ENCODE measurements at places on chromosomes 12 and 14.

- DNase-seq = no peak
Measured at GRCh38 chr14:96267916-96268315, 11.9 kb downstream of the BDKRB1 start.

DNA sequence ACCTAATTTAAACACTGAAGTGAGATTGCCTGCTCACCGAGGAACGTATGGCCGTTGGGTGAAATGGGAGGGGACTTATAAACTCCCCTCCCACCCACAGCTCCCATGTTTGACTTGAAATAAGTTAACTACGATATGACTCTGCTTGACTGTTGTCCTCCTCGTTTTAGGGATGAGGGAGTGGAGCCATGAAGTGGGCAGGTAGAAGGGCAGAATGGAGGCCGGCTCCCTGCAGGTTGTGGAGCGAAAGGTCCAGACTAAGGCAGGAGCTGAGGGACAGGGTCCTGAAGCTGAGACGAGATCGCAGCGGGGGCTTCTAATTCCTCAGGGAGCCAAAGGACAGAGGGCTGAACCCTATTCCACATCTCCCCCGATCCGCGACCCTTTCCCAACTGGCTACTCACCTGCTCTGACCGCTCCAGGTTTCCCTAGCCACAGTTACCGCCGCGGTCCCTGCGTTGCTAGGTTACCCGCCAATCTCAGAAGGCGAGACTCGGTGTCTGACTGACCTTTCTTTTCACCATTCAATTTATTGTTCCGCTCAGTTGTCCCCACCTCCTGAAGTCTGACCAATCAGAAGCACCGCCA lies 577 bp upstream of the TPCN1 start:
- DNase-seq = no peak

DNA sequence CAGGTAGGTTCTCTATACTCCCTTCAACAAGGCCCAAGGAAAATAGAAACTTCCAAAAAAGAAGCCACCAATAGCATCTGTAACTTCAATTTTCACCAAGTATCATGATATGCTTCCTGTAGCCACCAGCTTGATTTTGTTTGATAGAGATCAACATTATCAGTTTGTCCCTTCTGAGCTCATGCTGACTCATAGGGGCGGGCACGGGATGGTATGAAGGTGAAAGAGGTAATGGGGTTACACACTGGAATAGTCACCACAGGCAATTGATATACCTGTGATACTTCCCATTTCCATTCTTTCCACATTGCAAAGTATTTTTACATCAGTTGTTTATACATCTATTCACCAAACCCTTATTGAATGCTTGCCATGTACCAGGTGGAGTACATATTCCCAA lies 134.1 kb downstream of the KCNA5 start:
- DNase-seq = no peak

GRCh38 chr14:69692594-69692993 lies 74.3 kb upstream of the SRSF5 start:
- DNase-seq = no peak

GRCh38 chr12:166425-167075 lies 47.4 kb downstream of the SLC6A12 start:
- DNase-seq = no peak

GRCh38 chr12:14884458-14884878 lies 1.2 kb downstream of the MGP start:
- DNase-seq = peak; percentile 72

DNA sequence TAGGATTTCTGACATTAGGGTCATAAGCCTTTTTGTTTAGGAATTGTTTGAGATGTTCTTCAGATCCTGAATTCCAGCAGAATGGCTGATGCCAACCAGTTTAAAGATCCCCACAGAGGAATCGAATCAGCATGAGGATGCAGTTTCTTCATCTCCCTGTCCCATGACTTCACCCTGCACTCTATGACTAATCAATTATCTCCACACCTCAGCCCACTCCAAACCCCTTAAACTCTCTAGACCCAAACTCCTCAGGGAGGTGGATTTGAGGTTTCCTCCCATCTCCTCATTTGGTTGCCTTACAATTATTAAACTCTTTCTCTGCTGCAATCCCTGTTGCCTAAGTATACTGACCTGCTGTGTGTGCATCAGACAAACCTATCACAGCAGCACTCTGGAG lies 86.5 kb upstream of the CRY1 start:
- no peak for DNase-seq

DNA sequence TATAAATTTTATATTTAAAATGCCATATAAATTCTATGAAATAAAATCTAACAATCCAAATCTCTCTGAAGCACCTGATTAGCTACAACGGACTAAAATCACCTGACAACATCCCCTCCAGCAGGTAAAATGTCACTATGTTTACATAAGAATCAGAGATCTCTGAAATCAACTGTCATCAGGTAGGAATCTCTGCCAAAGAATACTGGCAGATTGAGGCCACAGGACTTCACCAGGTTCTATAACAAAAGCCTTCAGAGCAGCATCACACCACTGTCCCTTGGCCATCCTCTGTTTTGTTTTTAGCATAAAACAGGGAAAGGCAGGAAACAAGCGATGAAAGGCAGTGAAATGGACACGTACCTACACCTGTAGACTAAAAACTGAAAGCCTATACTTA lies 22.1 kb downstream of the FGD6 start:
- DNase-seq = no peak

DNA sequence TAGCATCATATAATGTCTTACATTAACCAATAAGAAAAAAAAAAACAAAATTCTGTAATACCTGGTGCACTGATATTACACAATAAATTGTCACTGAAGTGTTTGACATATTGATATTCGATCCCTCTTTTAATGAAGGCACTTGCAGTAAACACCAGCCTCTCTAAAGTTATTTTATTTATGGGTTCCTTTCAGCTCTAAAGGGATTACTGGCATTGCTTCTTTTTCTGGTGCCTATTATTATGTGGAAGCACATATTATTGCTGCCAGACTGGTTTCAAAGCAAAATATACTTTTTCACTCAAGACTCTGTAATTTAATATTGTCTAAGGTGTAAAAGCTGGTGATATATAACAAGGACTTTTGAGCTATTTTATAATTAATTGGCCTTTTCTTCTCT lies 1090.5 kb downstream of the TRHDE start:
- DNase-seq = no peak

DNA sequence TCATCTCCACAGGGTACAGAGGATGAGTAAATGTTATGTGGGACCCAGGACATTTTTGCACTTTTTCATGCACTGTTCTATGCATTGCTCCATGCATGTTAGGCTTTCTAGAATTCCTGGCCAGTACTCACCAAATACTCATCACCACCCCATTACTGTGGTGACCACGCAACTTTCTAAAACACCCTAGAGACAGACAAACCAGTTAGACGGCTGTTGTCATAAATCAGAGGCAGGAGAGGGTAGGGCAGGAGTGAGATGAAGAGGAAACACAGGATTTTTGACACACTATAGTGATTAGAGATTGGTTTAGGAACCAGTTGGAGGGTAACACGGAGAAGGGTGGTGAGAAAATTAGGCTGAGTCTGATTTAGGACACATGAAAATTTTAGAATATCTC lies 59.3 kb downstream of the IFNG start:
- DNase-seq = no peak

GRCh38 chr12:93184672-93185368 lies 192.9 kb upstream of the NUDT4 start:
- DNase-seq = no peak

GRCh38 chr12:54050482-54050810 lies 3.2 kb upstream of the HOXC4 start:
- DNase-seq = no peak

GRCh38 chr12:53989227-53990113 lies 4.5 kb downstream of the HOXC10 start:
- no peak for DNase-seq

- no peak for DNase-seq
Measured at GRCh38 chr12:63276537-63277365, 125.8 kb upstream of the AVPR1A start.

- no peak for DNase-seq
Measured at GRCh38 chr12:123761841-123762714, at the start of gene DNAH10. Gene DNAH10 (plus strand): TSS chr12:123762301. CDS start chr12:123762337, 36 bp downstream.

GRCh38 chr12:67450441-67450840 lies 181.3 kb downstream of the CAND1 start:
- DNase-seq = no peak

- DNase-seq = no peak
Measured at GRCh38 chr12:34294671-34295365, 272.5 kb downstream of the ALG10 start.

DNA sequence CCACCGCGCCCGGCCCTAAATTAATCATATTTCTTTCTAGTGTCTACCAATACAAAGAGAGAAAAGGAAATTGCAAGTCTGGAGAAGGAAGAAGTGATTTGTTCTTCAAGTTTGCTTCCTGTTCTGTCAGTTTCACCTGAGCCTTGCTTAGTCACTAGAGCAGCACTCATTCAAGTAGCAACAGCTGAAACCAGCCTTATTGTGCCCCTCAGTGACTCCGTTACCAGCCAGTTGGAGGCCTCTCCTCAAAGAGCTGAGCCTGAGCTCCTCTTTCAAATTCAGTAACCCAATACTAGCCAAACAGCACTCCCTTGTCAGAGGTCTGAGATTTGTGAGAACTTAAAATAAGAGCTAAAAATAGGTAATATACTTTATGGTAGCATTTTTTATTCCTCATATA lies 17.4 kb downstream of the PAWR start:
- no peak for DNase-seq

DNA sequence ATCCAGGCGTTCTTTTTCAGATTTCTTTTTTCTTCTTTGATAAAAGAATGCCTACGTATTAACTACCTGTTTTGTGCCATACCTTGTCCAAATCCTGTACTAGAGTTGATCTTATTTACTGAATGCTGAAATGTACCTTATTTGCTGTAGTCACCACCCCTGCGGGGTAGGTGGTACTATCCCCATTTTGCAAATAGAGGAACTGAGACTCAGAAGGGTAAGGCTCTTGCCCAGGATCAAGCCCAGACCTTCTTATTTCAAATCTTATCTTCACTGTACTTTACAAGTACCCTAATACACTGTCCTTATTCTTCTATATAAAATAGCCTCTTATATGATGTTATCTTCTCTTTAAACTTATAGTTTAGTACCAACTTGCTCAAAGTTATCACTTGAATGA lies 206.5 kb downstream of the SLC41A2 start:
- no peak for DNase-seq

DNA sequence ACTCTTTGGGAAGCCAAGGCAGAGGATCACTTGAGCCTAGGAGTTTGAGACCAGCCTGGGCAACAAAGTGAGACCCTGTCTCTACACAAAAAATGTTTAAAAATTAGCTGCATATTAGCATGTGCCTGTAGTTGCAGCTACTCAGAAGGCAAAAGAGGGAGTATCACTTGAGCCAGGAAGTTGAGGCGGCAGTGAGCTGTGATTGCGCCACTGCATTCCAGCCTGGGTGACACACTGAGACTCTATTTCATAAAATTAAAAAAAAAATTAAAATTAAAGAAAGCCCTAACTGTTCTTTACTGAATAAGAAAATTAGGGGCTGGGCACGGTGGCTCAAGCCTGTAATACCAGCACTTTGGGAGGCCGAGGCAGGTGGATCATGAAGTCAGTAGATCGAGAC lies 27.0 kb downstream of the SENP1 start:
- DNase-seq = no peak

GRCh38 chr12:99131751-99132199 lies 486.7 kb downstream of the APAF1 start:
- DNase-seq = no peak

DNA sequence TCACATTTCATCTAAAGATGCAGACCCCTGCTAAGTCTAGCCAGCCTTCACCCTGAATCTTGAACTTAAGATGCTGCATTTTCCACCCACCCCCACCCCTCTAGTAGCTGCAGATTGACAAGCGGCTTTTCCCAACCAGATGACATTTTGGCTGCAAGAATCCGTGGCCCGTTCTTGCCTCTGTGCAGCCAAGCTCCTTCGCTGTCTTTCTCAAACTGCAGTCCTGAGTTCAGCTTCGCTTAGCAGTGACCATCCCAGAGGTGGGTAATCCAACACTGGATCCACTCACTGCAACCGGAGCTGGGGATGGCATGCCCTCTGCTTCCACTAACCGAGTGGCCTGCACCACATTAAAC lies 765 bp upstream of the NFYB start:
- DNase-seq = no peak

GRCh38 chr12:111758120-111758561 lies 8.6 kb upstream of the ALDH2 start:
- no peak for DNase-seq

GRCh38 chr12:69475237-69475975 lies 5.2 kb downstream of the FRS2 start:
- DNase-seq = no peak

- DNase-seq = no peak
Measured at GRCh38 chr12:52993558-52993869, 12.7 kb upstream of the EIF4B start.

- DNase-seq = no peak
Measured at GRCh38 chr14:103638594-103638993, 9.6 kb downstream of the KLC1 start.

DNA sequence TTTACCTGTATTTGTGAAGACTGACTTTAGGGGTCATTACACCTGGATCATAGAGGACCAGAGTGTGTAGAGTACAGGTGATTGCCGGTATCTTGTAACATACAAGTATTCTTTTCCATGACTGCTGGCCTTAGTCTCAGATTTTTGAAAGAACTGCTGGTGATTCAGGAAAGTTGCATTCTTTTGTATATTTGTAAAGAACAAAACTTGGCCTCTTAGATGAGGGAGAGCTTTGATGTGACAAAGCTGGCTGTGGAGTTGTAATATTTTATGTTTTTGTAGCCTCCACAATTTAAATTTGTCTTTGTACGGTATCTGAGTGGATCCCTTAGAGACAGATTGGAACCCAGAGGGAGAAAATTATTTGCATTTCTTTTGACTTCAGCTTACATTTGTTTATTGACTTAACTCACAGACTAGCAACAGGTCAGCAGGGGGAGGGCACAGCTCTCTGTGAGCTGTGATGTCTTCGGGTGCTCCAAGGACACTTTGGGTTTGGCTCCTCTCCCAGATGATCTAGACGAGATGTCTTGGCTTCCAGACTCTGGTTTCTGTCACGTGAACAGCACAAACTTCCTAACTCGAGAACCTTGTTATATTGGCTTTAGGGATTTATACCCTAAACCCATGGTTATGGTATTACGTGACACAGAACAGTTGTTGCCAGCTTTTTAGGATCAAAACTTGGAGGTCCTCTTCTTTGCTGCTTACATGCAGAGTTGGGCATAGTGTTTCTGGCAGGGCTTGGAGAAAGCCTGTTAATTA lies 65.9 kb downstream of the DAAM1 start:
- no peak for DNase-seq

GRCh38 chr12:45503899-45504298 lies 225.6 kb upstream of the ARID2 start:
- no peak for DNase-seq

- DNase-seq = no peak
Measured at GRCh38 chr12:89481213-89481914, 43.2 kb downstream of the GALNT4 start.

DNA sequence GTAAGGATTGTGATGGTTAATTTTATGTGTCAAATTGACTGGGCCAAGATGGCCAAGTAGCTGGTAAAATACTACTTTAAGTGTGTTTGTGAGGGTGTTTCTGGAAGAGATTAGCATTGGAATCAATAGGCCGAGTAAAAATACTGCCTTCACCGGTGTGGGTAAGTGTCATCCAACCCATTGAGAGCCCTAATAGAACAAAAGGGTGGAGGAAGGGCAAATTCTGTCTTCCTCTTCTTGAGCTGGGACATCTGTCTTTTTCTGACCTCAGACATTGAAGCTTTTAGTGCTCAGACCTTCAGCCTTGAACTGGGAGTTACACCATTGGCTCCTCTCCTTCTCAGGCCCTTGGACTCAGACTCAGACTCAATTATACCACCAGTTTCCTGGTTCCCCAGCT lies 8.0 kb upstream of the ETV6 start:
- no peak for DNase-seq
